Left ventricle myocardium superior (tissue), 1 donor: ENCODE measurements at places on chromosomes 12 and 14. TPM values are rescaled to one million over a fixed set of nuclear protein-coding genes. Genes with fewer than 3 reads are reported as not detected.
A peak's percentile ranks its signal among the peaks of the same experiment; 100 is the strongest.

DNA sequence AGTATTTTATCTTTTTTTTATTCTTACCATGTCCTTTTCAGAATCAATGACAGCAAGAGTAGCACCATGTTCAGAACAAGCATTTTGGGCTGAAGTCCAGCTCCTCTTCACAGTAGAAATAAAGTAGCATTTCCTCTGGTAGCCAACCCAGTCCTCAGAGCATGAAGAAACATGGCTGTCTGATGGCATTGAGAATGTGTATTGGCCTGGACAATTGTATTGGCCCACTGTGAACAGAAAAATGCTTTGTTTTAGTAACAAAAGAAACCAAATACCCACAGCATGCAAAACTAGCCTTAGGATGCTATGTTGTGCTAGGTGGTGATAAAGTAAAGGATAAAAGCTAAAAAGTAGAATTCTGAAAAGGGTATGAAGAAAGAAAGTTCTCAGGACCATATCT is 5.7 kb downstream of the CD69 start:
- no peak for DNase-seq

GRCh38 chr12:51752234-51752889 is 96.2 kb downstream of the FIGNL2 start:
- peak; percentile 68 for DNase-seq

DNA sequence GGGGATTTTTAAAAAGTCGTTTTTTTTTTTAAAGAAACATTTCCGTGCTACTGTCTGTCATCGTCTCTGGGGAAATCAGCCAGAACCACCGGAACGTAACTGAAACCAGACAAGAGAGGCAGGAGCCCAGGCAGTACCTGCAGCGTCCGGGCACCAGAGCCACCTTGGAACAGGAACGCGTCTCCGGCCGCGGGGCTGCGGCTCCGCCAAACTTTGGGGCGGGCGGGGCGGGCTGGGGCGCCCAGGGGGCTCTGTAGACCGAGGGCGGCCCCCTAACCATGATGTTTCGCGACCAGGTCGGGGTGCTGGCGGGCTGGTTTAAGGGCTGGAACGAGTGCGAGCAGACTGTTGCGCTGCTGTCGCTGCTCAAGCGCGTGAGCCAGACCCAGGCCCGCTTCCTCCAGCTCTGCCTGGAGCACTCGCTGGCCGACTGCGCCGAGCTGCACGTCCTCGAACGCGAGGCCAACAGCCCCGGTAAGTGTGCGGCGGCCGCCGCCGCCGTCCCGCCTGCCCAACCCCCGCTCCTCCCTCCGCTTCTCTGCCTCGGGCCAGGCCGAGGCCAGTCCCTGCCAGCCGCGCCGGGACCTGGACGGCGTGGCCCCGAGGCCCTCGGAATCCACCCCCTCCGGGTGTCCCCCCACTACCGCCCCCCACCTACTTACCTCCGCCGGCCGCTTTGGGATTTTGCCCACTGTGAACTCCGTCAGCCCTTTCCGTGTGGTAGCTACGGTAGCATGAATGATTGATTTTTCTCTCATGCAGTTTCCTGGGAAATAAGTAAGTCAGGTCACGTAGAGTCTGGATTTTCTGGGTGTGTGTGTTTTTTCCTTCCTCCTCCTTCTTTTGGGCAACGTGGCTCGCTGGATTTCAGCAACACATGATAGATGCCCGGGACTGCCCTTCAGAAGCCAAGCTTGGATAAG is 972 bp downstream of the SAMD4A start:
- DNase-seq, result peak; percentile 71

DNA sequence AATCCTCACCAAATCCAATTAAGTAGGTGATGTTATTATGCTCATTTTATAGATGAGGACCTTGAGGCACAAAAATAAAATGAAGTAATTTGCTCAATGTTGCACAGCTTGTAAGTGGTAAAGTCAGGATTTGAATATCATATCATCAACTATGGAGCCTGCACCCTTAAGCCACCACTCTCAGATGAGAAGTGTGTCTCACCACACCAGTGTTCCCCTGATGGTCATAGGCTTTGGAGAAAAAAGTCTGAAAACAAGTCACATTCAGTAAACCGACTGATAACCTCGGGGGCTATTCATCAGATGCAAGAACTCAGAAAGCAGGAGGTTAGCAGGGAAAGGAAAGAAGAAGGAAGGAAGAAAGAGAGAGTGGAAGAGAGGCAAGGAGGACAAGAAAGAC is 2.8 kb downstream of the TSHR start:
- no peak for DNase-seq

GRCh38 chr12:69298947-69299346 is 49.2 kb upstream of the LYZ start:
- no peak for DNase-seq

GRCh38 chr14:104302794-104303405 is 164.5 kb downstream of the KIF26A start:
- peak; percentile 11 for DNase-seq

DNA sequence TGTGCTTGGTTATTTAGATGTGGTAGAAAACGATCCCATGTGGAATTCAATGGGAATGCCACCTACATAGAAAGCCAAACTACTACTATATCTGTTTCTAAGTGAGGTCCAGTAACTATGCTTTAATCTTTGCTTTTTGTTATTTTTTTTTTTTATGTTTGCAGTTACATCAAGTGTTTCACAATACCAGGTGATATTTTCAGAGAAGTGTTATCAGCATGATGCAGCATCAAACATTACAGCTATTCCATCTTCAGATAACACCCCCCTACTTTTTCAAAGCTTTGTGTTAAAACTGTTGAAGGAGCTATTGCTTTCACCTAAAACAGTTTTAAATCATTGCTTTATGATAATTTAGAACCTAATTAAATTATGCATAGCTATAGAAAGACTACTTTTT is 163.8 kb upstream of the SLC16A7 start:
- no peak for DNase-seq

Gene TMEM263
- total RNA-seq, result 35.6 TPM

GRCh38 chr14:100790502-100791347 is 35.2 kb upstream of the MEG3 start:
- DNase-seq, result peak; percentile 11

DNA sequence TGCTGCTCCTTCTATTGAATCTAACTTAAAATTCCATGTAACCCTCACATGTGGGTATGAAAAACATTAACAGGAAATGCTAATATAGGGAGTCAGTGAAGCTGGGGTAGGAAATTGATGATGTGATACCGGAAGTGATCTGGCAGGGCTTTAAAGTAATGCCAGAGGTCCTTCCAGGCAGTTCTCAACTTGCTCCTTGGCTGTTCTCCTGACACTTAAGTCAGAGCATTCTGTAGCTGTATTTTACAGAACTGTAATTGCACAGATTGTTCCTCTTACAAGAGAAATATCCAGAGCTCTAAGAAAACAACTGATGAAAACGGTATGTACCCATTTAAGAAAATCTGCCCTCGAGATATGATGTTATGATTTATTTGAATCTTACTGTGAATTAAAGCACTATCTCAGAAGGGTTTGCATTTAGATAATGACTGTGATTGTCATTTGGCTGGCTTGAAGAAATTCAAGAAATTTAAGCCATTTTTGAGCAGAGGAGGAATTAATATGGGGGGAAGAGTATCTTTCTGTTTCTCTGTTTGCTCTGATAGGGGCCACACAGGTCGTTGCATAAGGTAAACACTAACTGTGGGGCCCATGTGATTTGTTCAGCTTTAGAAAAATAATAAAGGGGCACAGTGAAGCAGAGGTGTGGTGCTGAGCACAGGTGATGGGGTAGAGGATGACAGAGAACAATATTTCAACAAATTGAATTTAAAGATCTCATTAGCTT is 88.4 kb downstream of the BBS10 start:
- no peak for DNase-seq

DNA sequence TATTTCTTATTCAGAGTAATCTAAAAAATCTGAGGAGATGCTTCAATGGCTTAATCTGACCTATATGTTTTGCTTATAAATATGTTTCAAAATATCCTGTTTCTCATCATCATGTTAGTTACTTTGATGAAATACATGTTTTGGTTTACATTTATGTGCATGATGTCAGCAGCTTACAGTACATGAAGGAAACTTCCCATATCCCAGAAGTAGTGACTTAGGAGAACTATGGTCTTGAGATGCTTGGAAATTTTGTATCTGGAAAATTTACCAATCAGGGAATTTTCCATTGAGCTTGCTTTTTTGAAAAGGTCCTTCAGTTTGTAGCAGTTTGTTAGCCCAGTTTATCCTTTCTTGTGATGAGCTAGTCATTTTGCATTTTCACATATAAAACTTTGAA is 73.3 kb downstream of the RASSF8 start:
- DNase-seq, result no peak

- no peak for DNase-seq
These were observed 86.2 kb downstream of the STON2 start for GRCh38 chr14:81313775-81314429.

Gene CPNE6
- total RNA-seq, result not detected

GRCh38 chr12:78457938-78458337 is 406.6 kb upstream of the SYT1 start:
- no peak for DNase-seq

- DNase-seq, result no peak
These were observed 1.6 kb downstream of the DGKA start for GRCh38 chr12:55932551-55932910.

GRCh38 chr14:99822800-99823455 is 29.7 kb downstream of the EML1 start:
- peak; percentile 36 for DNase-seq

DNA sequence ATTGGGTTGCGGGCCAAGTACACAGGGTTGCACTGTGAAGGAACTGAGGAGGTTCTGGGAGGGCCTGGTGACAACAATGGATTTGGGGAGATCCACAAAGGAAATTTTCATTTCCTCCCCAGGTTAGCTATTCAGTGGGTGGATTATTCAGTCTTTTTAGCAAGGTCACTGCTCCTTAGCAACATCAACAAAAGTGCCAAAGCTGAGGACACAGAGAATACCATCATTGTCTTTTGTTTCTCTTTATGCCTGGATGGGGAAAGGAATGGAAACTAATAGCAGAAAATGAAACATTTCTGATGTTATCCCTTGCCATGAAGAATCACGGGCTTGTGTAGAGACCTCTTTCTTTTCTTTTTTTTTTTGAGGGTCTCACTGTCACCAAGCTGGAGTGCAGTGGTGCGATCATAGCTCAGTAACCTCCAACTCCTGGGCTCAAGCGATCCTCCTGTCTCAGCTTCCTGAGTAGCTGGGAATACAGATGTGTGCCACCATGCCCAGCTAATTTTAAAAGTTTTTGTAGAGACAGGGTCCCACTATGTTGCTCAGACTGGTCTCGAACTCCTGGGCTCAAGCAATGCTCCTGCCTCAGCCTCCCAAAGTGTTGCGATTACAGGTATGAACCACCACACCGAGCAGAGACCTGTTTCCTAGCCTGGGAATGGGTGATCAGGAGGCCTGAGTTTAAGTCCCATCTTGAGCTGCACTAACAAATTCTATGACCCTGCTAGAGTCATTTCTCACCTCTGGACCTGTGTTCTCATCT is 6.5 kb downstream of the PPP1R3E start:
- no peak for DNase-seq

DNA sequence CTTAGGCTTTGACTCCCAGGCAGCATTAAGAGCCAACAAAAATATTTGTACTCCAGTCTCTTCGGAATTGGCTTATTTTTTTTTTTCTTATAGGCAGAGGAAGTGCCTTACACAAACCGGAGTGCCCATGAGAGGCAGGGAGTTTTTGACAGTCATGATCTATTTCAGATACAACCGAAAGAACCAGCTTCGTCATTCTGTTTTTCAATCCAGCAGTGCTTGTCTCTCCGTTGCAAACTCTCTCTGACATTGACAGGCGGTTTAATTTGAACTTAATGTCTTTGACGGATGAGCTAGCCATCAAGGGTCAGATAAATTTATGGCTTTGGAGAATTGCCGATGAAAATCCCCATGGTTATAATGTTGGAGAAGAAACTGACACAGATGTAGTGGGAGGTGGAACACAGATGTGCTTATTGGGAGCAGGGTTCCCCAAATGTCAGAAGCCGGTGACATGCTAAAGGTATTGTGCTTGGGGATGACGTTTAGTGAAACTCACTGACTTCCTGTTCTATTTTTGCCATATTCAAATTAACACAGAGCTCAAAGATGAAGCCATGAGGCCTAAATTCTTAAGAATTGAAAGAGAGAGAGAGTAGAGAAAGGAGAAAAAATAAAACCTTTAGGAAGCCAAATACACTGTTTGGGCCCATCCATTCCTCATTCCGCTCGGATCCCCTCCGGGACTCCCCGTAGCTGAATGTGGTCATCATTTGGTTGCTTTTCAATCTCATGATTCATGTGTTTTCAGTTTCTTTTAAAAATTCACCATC is 59.7 kb downstream of the PLXNC1 start:
- no peak for DNase-seq

Gene MUCL1
- total RNA-seq, result not detected

DNA sequence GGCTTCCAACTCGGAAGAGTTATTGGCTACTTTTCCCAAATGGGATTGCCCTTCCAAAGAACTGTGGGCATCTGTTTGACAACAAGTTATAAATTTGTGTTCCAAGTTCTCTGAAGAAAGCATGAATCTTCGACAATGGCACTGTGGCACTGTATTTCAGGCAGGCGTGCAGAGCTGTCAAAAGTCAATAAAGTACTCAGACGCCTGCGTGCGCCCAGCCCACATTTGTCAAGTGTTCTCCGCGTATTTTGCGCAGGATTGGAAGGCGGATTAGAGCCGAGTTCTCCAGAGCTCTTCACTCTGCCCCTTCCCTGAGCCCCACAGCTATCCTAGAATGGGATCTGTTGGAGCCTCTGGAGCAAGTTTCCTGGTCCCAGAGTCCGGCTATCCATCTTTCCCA is 103.2 kb downstream of the SLC25A47 start:
- no peak for DNase-seq

GRCh38 chr14:72532686-72533454 is 361.0 kb downstream of the DPF3 start:
- DNase-seq, result no peak

DNA sequence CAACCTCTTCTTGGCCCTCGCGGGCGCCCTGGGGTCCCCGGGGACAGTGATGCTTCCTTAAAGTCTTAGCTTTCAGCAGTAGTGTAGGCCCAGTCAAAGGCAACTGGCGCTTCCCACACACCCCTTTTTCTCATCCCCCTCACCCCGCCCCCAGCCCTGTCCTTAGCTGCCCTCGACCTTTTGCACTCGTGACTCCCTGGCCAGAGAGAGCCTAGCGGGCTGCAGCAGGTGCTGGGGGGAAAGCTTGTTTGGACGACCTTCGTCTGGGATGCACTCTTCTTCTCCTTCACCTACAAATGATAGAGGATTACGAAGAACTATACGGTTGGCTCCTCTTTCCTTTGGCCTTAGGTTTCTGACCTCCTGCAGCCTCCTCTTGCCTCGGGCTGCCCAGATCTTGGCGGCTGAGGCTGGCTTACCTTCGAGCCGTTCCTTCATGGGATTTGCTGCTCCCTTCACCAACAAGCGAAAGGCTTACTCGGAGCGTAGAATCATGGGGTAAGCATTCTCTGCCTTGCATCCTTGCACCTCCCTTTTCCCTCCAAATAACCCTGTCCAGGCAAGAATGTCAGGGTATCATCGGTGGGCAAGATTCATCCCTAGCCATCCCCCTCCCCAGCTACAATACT is 815 bp downstream of the COQ10A start:
- DNase-seq, result no peak

GRCh38 chr14:105477660-105478397 is 3.2 kb downstream of the CRIP2 start:
- DNase-seq, result no peak

GRCh38 chr14:69153873-69154270 is 953 bp upstream of the DCAF5 start:
- peak; percentile 47 for DNase-seq

- DNase-seq, result no peak
These were observed 16.1 kb upstream of the MFAP5 start for GRCh38 chr12:8678661-8679111.
